CD4-positive, alpha-beta T cell treated with Interleukin-10 for 1 hour (primary cell): ENCODE measurements at places on chromosomes 12 and 14.

DNA sequence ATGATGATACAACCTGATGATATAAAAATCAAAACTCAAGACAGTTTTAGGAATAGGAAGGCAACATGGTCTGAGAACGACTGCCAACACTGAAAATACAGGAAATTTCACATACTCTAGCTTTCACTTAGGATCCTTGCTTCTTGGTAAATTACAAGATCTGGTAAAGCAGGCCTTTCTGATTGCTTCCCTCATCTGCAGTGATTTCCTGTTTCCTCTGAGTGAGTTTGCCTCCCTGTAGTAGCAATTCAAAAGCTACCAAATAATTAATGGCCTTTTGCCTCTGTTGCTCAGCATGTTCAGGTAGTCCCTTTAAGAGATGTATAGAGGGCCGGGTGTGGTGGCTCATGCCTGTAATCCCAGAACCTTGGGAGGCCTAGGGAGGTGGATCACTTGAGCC is 2.0 kb upstream of the IRAK3 start:
- no peak for DNase-seq

DNA sequence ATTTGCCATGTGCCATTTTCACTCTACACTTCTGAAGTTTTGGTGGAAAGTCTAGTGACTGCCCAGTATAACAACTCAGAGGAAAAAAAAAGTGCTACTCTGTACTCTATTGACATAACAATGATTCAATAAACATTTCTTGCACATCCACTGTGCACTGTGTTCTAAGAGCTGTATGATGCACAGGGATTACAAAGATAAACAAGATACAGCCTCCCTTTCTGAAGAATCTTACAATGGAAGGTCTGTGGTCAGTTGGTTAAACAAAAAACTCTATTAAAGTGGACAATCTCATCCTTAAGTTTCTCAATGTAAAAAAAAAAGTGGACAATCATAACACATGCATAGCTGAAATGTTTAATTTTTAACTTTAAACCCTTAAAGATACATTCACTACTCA is 105.7 kb upstream of the RASSF8 start:
- DNase-seq = no peak

DNA sequence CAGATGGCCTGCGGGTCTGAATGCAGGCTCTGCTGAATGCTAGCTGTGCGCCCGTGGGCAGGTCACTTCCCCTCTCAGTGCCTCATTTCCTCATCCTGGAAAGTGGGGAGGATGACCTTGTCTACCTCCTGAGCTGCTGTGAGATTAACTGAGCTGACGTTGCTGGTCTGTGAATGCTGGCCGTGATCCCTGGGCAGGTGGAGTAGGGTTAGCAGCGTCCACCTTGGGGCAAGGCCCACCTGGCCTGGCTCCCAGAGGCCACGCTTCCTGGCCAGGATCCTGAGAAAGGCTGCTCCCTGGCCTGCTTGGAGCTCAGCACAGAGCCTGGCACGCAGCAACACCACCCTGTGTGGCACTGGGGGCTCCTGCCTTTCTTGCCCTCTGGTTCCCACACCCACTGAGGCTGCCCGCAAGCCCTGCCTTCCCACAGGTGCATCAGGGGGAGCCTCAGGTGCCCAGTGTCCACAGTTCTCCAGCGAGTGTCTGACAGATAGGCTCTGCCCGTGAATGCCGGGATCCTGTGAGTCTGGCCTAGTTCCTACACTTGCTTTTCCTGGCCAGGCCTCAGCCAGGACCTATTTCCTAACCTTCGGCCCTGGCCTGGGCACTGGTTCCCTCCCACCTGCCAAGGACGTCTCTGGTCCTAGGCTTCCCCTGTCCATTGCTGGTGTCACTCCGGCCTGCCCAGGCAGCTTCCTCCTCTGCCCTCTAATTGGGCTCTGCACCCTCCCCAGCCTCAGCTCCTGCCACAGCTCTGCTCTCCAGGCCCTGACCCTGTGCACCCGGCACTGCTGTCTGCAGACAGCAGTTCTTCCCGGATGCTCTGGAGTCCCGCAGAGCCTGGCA is 37.2 kb upstream of the TDRD9 start:
- DNase-seq = no peak

DNA sequence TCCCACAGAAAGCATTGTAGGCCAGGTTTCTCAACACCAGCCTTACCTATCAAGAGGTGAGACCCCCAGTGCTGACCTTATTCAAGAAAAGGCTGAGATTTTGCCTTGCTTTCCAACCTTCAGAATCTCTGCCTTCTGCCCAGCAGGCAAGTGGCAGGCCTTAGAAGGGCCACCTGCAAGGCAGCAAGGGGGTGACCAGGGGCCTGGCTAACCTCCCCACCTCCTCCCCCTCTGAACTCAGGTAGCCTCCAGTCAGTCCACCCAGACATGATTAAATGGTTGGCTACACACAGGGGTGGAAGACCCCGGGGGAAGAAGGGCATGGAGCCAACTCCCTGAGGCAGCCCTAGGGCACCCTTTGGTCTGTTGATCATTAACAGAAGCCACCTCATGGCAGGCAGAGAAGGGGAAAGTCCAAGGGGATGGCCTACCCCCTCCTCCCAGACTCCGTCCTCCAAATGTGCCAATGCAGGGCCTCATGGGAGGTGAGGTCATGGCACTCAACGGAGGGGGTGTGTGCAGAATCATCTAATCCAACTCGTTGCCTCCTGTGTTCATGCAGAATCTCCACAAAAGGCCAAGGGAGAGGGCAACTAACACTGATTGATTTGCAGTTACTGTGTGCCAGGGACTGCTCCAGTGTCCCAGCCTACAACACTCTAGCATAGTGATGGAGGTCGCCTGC is 8.5 kb downstream of the ZFP36L1 start:
- DNase-seq = peak; percentile 23

GRCh38 chr12:47004634-47005033 is 74.8 kb upstream of the PCED1B start:
- DNase-seq = no peak

DNA sequence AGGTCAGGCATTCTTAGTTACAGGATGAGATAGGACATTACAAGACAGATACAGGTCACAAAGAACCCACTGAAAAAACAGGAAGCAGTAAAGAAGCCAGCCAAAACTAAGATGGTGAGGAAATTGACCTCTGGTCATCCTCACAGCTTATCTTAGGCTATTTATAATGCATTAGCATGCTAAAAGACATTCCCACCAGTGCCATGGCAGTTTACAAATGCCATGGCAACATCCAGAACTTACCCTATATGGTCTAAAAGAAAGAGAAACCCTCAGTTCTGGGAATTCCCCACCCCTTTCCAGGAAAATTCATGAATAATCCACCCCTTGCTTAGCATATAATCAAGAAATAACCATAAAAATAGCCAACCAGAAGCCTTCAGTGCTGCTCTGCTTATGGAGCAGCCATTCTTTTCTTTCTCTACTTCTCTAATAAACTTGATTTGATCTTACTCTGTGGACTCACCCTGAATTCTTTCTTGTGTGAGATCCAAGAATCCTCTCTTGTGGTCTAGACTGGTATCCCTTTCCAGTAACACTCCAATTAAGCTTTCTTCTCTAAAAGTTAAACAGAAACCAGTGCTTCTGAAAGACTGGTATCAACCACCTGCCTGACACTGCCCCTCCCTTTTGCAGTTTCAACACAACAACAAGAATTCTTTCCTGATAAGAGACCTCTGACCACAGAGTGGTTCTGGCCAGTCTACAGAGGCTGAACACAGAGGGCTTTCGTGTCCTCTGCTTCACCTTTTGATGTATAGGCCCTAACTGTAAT is 86.9 kb downstream of the BCAT1 start:
- DNase-seq = no peak

GRCh38 chr12:88782351-88782750 is 202.1 kb upstream of the KITLG start:
- no peak for DNase-seq

DNA sequence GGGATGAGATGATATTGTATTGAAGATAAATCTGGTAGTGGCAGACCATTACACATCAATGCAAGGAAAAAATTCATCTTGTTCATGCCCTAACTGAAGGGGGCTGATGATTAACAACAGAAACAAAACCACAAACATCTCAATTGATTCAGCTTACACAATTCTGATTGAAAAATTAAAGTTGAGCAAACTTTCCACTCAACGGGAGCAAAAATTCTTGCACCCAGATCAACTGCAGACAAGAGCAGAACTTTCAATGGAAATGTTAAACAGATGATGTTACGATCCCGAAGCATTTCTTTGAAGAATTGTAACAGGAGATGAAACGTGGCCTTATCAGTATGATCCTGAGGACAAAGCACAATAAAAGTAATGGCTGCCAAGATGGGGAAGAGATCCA is 172.4 kb upstream of the SOX5 start:
- DNase-seq = no peak

GRCh38 chr12:1692226-1692625 is 1.4 kb downstream of the ADIPOR2 start:
- DNase-seq = no peak

GRCh38 chr12:99495799-99496198 is 151.8 kb upstream of the GARIN6 start:
- DNase-seq = no peak
